ENCODE measurements at places on chromosomes 7 and 10.

DNA sequence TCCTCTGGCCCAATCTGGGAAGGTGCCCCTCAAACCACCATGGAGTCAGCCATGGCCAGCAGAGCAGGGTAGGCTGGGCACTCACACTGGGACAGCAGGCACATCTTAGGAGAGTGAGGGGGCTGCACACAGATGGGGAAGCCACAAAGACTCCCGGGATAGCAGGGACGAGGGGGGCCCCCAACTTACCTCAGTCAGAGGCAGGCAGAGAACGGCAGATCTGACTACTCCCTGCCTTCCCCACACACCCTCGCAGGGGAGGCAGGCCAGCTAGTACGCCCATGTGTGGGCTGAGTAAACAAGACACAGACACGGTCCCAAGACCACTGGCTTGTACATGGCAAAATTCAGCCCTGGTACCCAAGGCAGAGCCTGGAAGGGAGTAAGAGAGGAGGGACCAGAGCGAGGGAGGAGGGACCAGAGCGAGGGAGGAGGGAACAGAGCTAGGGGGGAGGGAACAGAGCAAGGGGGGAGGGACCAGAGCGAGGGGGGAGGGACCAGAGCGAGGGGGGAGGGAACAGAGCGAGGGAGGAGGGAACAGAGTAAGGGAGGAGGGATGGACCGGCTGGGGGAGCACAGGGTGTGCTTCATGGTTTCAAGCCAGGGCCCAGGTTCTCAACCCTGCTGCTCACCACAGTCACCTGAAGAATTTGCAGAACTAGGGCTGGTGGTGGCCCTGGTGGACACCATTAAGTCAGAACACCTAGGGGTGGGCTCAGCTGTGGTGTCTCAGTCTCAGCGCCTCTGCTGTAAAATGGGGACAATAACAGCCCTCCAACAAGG lies 73.8 kb downstream of the RGS10 start:
- no peak for DNase-seq

GRCh38 chr10:91785830-91786229 lies 12.4 kb upstream of the TNKS2 start:
- no peak for DNase-seq

DNA sequence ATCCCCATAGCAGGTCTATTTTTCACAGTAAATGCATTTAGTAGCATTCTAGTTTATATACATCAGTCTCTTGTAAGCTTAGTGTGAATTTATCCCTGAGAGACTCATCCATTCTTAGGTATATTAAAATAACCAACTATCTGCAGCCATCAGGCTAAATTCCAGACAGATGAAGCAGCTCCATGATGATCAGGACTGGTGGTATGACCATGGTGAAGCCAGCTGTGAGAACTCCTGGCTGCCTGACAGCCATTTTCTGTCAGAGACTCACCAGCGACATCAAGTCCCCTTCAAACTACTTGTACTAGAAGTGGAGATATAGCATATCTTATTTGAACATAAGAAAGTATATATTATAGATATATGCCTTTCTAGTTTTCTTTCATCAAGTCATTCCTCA lies 70.3 kb upstream of the GSDME start:
- no peak for DNase-seq

- DNase-seq = no peak
These were observed 51.2 kb downstream of the ARL4A start for GRCh38 chr7:12738665-12739064.

- no peak for DNase-seq
These were observed 207.3 kb upstream of the POT1 start for GRCh38 chr7:125136755-125137532.

DNA sequence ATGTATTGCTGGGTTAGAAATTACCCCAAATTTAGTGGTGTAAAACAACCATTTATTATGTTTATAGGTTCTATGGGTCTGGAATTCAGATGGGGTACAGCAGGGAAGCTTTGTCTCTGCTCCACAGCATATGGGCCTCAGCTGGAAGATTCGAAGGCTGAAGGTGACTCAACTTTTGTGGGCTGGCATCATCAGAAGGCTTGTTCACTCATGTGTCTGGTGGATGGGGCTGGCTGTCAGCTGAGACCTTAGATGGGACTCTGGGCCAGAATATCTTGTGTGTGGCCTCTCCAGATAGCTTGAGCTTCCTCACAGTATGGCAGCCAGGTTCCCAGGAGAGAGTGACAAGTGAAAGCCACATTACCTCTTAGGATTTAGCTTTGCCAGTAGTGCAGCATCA lies 45.9 kb downstream of the ZNF503 start:
- DNase-seq = no peak

DNA sequence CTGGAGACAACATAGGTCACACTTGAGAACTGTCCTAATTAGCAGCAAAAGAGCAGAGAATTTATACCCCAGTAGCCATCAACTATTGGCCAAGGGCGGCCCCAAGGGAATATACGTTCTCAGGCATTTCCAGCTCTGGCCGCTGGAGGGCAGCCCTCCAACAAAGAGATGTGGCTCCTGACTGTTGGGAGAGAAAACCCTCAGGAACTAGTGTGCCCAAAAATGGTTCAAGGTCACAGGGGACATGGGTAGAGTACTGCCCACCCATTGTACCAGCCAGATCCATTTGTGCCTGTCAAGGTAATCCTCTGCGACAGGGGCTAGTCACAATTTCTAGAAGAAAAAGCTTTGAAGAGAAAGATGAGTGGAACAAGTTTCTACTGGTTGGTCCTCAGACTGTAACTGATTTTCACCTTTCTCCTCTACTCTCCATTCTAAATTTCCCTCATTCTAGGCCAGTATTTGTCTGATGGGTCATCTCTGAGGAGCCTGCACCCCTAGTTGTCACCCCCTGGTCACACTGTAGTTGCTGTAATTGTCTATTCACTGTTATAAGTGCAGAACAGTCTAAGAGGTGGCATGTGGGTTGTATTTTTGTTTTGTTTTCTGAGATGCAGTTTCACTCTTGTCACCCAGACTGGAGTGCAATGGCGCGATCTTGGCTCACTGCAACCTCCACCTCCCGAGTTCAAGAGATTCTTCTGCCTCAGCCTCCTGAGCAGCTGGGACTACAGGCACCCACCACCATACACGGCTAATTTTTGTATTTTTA lies 14.7 kb upstream of the C7orf33 start:
- peak; percentile 59 for DNase-seq

- DNase-seq = no peak
These were observed 349.4 kb downstream of the GATA3 start for GRCh38 chr10:8403711-8404371.

DNA sequence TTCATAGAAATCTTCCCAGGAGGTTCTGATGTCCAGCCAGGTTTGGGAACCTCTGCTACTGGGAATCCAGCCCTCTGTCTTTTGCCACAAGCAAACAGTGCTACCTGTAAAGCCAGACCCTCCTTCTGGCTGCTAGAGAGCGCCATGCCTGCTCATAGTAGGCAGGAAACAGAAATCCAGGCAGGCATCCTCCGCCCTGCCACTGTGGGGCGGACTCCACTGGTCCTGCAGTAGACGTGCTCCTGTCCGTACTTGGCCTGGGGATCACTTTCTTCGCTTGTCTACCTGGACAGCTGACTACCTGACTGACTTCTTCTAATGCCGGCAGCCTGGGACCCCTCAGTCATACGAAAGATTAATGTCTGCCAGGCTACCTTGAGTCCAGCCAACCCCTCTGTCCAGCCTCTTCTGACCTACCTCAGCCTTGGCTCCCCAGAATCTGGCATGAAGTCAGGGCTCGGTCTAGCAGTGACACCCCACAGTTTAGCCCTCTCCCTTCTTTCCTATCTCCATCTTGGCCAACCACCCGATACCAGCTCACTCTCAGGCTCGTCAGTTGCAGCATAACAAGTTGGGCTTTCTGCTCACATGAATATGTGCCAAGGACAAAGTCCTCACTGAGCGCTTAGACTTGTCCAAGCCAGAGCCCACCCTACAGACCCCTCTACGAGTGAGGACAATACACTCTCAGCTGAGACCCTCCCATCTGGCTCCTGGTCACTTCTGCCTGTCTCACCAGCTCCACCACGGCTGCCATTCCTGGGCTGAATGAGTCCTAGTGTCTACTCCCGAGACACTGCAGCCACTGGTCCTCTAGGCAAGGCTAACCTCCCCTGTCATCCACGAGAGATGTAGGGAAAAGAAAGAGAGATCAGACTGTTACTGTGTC lies 43.9 kb upstream of the OPALIN start:
- DNase-seq = no peak

GRCh38 chr7:99666013-99666395 lies 13.8 kb downstream of the CYP3A5 start:
- DNase-seq = no peak

- no peak for DNase-seq
These were observed 87.9 kb upstream of the PLXDC2 start for GRCh38 chr10:19728376-19728775.

- no peak for DNase-seq
These were observed 11.3 kb upstream of the RHOBTB1 start for GRCh38 chr10:60955316-60955715.

DNA sequence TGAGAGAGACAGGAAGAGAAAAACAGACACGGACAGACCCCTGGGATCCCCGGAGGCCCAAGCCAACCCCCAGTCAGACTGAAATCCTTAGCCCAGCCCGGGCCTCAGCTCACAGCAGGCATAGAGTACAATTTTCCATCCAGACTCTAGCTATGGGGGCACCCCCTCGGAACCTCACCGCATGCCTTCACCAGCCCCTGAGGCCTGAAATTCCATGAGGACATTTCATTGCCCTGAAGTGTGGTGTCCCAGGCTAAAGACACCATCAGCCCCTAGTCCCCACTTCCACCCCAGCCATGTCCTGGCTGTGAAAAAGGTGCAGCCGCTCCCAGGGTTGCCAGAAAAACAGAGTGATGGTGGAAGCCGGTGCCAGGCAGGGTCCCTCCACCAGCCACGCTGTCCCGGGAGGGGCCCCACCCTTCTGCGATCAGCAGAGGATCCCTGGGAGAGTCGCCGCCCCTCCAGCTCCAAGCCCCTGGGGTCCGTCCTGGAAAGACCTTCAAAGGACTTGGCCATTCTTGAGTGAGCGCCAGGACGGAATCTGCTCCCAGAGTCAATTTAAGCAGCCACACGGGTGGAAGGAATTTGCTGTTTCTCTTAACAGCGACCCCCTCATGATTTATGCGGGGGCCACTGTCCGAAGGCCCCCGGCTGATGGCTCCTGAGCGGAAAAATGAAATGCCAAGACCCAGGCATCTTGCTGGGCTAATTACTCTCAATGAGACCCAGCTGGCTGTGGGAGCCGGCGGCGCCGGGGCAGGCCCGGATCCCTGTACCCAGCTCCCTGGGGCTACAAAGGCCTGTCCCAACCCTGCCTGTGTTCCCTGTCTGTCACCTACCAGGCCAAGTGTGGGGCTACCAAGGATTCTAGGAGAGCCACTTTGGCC lies 23.2 kb downstream of the MYL10 start:
- DNase-seq = no peak

- DNase-seq = no peak
These were observed 1.6 kb upstream of the ORAI2 start for GRCh38 chr7:102431617-102432298.

DNA sequence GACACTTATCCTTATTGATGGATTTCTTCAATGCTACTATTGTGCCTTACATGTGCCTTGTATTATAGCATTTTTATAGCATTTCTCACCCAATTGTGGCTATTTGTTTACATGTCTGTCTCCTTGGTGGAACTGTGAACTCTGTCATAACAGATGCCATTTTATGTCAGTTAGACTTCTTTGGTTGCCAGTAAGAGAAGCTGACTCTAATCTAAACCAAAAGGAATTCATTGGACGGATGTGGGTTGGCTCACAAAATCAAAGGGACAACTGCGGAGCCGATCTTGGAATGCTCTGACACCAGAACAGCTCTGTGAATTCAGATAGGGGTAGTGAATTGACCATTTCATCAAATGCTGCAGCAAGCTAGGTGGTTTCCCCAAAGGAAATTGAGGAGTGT lies 15.0 kb downstream of the GARIN1A start:
- DNase-seq = no peak

- DNase-seq = no peak
These were observed 267.7 kb downstream of the ACTR3B start for GRCh38 chr7:153027210-153027609.

- no peak for DNase-seq
These were observed 898.6 kb downstream of the KCNMA1 start for GRCh38 chr10:76738991-76739390.

DNA sequence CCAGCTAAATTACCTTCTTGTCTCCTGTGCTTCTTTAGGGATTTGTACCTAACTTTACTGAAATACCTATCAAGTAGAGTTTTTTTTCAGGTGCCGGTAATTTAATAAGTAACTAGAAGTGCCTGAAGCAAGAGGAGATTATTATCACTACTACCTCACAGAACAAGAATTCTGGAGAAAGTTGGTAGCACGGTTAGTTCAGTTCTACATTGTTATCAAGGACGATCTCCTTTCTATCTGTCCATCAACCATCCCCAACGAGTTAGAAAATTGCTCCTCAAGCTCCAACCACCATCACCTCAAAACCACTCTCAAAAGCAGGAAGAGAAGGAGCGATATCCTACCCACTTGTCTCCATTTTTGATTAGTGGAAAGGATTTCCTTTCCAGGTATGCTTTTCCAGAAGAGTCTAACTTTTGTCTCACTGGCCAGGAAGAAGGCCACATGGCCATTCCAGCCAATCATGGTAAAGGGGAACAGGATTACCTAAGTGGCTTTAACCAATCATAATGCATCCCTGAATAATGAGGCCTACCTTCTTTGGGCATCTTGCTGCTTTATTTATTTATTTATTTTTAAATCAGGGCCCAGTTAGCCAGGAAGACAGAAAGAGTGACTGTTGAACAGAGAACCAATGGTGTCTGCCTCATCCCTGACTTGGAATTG lies 265.2 kb downstream of the SNX13 start:
- DNase-seq = no peak

DNA sequence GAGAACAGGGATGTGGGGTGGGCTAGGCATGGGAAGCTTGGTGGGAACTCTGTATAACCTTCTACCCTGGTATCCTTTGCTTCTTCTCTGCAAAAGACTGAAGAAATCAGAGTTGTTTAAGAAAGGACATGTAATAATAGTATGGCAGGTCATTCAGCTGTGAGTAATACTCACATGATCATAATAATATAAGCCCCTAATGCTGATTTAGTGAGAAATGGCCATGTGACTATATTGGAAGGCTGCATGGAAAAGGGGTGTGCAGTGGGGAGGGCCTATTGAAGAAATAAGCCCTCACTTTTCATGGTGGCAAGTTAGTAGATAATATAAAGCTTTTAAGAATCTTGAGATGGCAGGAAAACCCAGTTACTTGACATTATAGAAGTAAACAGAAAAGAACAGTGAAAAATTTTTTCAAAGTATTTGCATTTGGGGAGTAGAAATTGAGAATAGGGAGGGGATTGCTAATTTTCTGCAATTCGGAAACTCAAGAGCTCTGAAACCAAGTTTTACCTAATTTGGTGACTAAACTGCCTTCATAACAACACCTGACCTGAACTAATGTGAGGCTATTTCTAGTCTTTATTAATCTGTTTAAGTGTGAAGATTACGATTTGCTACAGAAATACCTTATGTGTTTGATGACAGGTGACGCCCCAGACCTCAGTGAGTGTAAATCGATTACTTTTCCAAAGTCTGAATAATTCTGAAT lies 44.4 kb downstream of the ATXN7L1 start:
- no peak for DNase-seq

GRCh38 chr7:149799397-149800168 lies 26.2 kb upstream of the ZNF467 start:
- DNase-seq = peak; percentile 15
